ENCODE measurements at places on chromosomes 4 and X.

DNA sequence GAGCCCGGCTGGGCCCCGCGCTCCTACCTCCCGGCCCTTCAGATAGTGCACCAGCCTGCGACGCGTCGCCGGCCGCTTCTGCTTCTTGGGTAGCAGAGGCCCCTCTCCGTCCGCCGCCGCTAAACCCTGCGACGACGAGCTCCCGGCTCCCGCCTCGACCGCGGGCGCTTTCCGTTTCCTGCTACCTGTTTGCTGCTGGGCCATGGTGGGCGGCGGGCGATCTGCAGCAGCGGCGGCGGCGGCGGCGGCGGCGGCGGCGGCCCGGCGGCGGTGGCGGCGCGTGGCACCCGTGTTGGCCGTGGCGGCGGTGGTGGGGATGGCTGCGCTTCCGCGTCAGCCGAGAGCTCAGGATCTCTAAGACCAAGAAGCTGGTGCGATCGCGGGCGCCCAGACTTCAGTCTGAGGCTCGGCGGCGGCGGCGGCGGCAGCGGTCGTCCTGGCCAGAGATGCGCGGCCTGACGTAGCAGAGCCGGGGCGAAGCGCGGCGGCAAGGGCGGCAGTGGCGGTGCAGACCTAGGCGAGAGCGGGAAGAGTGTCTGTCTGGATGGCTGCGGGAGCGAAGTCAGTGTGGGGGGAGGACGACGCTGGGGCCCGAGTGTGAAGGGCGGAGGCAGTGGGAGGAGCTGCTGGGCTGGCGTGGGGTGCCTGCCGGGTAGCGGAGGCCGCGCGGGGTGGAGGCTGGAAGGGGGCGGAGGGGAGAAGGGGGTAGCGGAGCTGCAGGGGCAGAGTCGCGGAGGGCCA is at the start of gene DCAF12L2:
Gene DCAF12L2, minus strand, starts transcription at position 569 of the 741 bp plus-strand sequence. Its CDS starts 365 bp downstream, at position 204.
- DNase-seq = peak; percentile 11

DNA sequence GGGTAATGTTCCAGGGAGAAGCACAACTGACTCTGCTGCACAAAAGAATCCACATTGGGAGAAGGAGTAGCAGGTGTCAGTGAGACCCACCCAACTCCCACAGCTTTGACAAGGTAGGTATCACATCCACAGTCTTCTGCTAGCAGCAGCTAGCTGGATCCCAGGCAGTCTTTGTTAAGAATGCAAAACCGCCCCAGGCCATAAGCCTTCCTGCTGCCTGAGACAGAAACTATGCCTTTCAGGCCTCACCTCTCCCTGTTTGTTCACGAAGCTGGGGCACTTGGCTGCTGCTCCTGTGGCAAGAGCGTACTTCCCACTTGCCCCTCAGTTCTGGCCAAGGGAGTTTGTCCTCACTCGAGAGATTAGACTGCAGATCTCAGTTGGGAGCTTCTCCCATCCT is 21.4 kb downstream of the RRAGB start:
- DNase-seq = no peak

DNA sequence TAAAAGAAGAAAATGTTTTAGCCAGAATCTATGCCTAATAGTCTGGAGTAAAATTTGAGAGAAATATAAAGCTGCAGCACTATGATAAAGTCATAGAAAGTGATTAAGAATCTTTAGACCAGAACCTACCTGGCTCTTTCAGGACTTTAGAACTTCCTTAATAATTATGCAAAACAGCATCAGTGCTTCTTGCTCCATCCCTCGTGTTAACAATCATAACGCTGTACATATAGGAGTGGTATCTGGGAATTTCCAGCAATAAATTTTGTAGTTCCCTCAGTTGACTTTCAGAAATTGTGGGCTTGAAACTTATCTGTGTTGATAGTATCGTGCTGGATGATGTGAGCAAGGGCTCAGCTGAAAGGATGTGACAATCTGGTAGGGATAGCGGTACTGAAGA is 102.1 kb upstream of the RASGEF1B start:
- DNase-seq = no peak

GRCh38 chr4:9808077-9808476 is 26.6 kb downstream of the DRD5 start:
- DNase-seq = no peak

- no peak for DNase-seq
Observed at GRCh38 chr4:185591679-185592141, 56.4 kb upstream of the PDLIM3 start.

DNA sequence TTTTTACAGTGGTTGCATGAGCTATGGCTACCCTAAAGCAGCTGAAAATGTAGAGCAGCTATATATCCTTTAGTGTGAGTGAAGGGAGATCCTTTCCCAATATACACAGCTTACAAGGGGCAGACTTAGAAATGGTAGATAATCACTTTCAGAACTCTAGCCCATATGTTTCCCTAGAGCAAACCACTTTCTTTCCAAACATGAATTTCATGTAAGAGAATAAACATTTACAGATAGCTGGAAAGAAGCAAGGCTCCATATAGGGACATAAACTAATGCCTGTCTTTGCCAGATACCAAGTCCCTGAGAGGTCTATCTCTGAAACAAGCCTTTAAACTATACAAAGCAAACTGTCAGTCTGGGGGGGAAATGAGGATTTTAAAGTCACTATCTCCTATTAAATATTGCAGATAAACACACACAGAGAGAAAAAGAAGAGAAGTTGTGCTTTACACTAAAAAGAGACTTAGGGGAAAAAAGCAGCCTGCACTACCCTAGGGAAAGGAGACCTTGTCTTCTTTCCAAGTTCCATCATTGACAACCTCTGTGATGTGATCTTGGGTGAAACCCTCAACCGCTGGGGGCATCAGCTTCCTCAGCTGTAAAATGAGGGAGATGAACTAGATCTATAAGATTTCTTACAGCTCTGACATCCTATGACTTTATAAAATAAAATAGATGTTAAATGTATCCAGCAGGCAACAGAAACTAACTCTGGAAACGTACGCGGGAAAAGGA is 73.6 kb downstream of the TMEM156 start:
- no peak for DNase-seq

DNA sequence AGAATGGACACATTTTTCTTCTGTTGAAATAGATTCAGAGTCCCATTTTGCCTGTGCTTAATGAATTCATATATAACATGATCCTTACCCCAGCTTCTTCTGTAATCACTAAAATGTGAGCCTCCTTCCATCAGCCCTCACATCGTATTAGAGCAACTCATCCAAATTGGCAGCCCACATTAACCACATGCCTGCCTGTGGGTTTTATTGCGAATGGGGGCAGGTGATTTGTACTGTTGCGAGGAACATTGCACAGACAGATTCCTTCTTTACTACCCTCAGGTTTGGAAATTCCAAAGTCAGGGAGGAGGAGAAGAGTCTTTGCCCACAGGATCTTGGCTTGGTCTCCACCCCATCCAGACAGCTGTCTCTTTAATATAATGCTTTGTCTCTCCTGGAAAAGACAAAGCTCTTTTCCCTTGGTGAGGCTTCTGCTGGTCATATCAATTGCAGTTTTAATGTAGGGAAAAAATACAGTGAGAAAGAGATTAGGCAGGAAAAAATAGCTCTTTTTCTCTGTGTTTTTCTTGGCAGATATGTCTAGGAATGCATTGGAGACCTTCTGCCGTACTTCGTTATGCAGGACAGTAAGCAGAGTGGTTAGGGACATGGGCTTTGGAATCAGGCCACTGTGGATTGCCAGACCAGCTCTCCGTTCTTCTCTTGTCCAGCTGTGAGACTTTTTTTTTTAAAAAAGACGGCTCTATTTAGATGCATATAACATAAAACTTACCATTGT is 371.2 kb downstream of the AFF2 start:
- DNase-seq = no peak

GRCh38 chr4:7722766-7723387 is 216.8 kb downstream of the AFAP1 start:
- no peak for DNase-seq

GRCh38 chrX:109635146-109635545 is 10.2 kb upstream of the KCNE5 start:
- DNase-seq = no peak

GRCh38 chr4:31187979-31188378 is 467.8 kb downstream of the PCDH7 start:
- no peak for DNase-seq

DNA sequence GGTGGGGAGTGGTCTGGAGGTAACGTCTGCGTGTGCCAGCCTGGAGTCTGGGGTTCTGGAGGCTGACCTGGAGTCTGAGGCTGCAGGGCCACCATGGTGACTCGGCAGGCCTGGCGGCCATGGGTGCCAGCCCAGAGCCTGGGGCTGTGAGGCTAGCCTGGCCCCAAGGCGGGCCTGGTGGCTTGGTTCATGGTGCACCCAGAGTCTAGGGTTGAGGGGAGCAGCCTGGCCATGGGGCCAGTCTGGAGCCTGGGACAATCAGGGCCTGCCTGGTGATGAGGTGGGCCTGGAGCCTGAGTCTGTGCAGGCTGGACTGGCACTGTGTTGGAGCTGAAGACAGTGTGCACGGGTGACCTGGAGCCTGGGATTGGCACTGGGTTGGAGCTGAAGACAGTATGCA is 64.9 kb downstream of the CXorf49B start:
- no peak for DNase-seq

- no peak for DNase-seq
Observed at GRCh38 chrX:134727363-134727762, 69.1 kb upstream of the PLAC1 start.

DNA sequence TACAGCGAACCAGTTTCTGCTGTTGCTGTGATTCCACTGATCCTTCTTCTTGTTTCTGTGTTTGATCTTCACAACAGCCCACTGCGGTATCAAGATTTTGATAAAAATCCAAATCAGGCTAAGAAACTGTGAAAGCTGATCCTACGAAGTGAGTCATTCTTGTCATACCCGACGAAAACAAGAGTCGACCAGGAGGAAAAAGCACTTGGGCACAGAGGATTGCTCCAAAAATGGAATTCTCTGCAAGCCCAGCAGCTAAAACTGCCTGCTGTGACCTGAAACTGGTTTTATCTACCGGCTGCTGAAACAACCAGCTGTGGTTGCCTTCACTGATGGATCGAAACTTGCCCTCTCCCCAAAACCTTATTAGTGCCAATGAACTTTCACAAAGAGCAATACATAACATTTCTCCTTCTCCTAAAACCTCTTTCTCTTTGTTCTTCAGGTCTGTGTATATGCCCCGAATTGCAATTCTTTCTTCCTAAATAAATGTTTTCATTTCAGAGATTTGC is 607.0 kb upstream of the PRKX start:
- no peak for DNase-seq

- DNase-seq = no peak
Observed at GRCh38 chrX:132732236-132732635, 226.2 kb downstream of the HS6ST2 start.

DNA sequence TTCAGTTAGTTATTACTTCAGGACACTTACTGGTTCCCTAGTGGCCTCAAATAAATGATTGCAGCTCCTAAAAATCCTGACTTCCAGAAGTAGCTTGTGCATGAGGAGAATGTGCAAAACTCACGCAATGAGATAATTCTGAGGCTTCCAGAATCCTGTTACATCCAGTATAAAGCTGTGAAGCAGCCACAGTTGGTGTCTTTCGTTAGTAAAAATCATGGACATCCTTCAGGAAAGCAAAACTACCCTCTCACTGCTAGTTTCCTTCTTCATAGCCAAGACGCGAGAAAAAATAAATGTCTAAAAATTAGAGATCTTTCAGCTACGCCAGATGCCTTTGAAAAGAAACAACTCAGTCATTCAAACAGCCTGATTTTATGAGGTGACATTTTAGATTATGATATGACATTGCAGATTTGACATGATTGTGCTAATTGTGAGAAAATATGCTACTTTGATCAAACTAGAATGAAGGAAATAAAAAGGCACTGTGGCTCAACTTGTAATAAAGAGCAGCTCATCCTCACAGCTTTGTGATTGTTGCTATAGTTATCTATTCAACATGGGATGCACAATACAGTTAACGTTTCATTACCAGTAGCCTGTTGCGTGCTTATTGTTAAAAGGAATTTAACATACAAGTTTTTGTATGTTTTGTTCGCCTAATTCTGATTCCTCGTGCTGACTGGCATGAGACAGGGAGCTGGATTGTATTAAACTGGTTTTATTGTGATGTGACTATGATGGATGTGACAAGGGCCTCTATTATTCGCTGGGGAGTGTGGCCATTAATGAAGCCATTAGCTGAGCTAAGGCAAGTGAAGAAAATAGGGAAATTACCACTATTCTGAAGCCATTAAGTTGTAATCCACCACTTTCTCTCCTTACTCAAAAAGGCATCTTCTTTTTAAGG is 40.5 kb downstream of the AFF2 start:
- no peak for DNase-seq

DNA sequence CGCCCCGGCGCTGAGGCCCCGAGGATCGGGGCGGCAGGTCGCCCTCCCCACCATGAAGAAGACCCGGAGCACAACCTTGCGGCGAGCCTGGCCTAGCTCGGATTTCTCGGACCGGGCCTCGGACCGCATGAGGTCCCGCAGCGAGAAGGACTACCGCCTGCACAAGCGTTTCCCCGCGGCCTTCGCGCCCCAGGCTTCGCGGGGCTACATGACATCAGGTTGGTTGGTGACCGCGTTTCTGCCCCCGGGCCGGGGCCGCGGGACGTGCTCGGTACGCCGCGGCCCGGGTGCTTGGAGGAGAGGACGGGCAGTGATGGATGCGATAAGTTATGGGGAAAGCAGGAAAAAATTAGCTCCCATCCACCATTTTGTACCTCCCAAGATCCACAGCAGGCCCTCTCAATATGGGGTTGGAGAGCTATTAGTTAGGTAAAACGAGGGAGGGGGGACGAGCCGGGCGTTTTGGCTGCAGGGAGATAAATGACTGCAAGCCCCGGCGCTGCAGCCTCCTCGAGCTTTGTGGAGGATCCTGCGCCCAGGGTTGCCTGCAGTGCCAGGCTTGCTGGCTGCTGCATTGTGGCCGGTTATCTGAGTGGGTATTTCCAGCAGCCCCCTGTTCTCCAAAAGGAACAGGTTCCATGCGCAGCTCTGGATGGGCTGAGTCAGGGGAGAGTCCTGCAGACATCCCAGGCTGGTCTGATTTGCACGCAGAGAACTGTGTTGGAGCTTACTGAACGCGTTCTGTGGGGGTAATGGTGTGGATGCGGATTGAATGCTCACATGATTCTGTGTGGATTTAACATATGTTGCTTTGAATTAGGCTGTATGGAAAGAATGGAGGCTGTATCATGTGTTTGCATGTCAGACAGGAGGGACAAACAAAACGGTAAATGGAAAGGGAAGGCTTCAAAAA is 1.9 kb downstream of the STOX2 start:
- no peak for DNase-seq

GRCh38 chrX:81120258-81120935 is 81.3 kb downstream of the HMGN5 start:
- DNase-seq = no peak

DNA sequence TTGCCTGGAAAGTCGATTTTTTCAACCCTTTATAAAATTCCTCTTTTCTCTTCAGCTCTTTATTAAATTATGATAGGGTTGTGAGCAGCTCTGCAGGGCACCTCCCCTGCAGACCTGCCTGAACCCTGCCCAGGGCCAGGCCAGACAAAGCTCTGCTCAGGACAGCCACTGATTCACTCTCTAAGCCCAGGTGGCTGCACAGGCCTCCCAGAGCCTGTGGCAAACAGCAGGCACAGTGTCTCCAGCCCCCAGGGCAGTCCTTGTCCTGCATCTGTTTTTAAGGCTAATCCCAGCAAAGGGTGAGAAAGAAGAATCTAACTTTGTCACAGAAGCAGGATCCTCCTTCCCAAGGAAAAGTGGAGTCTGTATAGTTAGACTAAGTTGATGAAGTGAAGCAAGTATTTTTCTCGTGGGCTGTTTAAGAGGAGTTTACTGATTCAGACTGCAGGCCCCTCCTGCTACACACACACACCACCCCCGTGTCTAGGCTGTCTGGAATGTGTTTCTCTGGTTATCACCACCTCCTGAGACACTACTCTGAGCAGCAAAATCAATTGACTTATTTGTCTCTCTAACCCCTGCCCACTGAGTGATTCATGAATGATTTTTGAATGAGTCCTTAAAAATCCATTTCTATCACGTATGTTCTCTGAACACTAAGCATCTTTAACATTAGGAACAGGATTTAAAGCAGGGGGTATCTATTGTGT is 101.7 kb downstream of the CHIC2 start:
- DNase-seq = no peak

All from NCI-H1092 treated with DMSO at 0.1 percent for 48 hours (cell line).